GM23338 (cell line): ENCODE measurements at places on chromosomes 4 and X.

- peak; percentile 69 for DNase-seq
These were observed 1.6 kb upstream of the RBM46 start for GRCh38 chr4:154779362-154779947.

- no peak for DNase-seq
These were observed 87.8 kb upstream of the GUCY1A1 start for GRCh38 chr4:155578726-155579370.

DNA sequence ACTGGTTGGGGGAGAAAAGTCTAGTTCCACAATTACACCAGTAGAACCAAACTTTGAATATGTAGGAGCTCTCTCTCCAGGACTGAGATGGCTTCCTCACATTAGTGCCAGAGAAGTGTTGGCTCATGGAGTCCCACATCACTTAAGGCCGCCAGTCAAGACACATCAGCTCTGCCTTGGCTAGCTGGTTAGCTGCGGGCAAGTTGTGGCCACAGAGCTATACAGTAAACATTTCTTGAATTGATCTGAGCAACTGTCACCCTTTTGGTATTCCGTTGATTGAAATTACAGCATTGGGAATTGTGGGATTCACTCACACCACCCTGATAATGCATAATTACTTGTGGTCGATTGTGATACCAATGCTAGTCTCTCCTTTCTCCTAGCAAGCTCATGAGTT, 76.2 kb downstream of the LNX1 start:
- DNase-seq: no peak

DNA sequence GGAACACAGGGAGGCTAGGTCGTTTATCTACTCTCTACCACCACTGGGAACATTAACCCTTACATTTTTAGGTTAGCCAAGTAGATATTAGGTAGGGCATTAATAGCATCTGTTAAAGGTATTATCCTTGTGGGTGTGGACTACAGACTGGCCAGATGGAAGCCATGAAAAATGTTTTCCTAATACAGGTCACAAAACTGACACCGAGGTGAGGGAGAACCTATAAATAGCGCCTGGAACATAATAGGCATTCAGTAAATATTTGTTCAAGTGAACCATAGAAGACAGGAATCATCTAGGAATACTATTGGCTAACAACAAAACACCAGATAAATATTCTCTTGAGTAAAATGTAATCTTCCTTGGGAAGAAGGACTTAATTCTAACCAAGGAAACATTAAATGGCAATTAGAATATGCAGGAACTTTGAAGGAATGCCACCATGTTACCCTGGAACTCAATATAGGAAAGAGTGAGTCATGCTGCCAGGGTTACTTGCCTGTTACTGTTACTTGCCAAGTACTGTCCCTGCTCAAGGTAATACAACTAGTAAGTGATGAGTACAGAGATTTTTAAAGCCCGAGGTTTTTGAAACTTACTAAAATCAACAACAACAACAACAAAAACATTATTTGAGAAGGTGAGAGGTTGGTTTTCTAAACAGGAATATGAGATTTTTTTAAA, 79.0 kb downstream of the SOX3 start:
- peak; percentile 6 for DNase-seq

DNA sequence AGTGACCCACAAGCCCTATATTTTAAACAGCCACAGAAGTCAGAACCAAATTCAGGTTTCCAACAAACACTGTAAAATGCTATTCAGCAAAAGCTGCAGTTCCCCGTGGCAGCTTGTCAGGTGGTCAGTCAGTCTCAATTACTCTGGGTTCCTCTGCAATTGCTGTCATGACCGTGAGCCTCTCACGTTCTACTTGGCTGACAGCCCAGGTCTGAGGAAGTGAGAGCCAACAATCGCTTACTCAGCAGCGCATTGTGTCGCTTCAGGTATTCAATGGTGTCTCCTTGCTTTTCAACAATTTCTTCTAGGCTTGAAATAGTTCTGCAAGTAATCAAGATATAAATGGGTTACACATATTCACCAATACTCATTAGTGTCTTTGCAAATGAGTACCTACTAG, 25.8 kb downstream of the TRIM75 start:
- no peak for DNase-seq

DNA sequence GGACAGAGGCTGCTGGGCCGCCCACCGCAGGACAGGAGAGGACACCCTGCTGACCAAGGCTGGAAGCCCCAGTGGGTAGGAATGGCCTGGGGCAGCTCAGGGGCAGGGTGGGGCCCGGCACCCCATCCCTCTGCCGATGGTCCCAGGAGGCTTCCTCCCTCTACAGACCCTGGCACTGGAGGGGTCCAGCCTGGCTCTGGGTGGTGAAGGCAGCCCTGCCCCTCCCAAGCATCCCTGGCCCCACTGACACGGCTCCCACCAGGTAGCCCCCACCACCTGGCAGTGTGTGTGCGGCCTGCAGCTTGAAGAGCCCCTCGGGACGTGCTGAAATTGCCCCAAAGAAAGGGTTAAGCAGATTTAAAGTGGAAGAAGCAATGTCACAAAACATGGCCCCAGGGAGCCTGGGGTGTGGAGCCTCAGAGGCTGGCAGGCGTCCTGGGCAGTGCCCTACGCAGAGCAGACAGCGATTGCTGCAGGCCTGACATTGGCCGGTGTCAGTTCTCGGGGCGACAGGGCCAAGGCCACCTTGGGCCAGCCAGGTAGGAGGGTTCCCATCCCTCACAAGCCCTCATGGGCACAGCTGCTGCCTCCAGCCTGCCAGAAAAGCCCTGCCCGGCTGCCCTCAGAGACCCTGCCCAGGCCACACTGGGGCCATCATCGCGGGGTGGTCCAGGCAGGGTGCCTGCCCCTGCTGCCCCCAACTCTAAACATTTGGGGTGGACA, 80.5 kb downstream of the FAM53A start:
- no peak for DNase-seq
